ENCODE measurements at places on chromosomes 11 and 22. TPM values are rescaled to one million over a fixed set of nuclear protein-coding genes. Genes with fewer than 3 reads are reported as not detected.

GRK3 gene
- 10.5 TPM for total RNA-seq

IRAG1 gene
- total RNA-seq, result 7.3 TPM

DNA sequence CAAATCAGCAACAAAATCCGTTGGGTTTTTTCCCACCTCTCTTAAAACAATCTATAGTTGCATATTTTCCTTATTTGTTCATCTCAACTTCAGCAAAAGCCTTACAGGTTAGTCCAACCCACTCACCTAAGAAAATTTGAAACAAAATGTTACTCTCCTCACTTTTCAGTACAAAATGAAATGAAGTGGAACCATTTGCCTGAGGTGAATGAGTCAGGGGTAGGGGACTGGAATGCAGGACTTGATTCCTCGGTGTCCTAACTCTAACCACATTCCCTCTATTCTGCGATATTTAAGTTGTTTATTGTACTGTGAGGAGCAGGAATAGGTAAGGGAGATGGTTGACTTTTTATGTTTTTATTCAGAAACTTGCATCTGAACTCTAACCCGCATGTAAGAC lies 16.4 kb downstream of the ATP5MG start:
- DNase-seq, result no peak

DNA sequence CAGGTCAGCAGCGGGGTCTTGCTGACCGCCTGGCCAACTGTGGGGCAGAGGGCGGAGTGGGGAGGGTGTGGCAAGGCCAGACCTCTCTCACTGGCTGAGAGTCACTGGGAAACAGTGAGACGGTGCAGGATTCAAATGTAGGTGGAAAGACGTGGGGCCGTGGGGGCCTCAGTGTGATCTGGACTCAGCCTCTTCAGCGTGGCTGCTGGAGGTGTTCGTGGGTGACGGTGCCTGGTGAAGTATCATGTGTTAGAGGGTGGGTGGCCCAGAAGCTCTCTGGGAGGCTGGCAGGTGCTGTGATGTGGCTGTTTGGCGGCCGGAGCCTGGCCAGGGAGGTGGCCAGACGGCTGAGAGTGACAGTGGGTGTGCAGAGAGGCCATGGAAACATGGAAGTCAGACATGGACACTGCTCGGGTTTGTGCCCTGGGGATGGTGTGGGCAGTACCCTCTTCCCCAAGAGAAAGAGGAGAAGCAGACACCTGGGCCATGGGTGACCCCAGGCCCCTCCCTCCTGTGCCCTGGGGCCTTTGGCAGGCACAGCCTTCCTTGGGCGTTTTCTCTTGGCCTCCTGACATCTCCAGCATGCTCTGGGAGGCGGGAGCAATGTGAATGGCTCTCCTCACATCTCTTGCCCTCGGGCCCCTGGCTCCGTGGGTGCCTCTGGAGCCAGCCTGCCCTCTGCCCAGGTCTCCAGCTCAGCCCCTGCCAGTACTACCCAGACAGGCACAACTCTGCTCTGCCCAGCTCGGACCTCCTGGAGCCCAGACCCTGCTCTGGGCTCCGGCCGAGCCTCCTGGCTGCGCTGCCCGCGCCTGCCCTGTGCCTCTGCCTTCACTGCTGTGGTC lies 10.1 kb upstream of the ACR start:
- no peak for DNase-seq

DNA sequence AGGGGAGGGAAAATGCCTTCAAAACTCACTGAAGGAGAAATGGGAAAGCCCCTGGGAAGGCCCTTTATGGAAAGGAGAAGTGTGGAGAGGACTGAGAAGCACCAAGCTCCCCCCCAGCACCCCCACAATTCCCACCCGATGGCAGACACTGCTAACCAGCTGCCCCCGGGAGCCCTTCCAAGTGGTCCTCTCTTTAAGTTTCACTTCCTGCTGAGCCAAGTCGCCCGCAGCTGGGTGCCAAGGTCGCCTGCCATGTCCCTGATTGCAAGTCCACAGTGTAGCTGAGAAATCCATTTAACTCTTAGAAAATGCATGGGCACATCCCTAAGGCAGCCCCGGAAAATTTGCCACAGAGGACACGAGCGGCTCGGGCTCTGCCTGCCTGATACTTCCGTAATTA lies 68.2 kb downstream of the GALNT18 start:
- no peak for DNase-seq

DNA sequence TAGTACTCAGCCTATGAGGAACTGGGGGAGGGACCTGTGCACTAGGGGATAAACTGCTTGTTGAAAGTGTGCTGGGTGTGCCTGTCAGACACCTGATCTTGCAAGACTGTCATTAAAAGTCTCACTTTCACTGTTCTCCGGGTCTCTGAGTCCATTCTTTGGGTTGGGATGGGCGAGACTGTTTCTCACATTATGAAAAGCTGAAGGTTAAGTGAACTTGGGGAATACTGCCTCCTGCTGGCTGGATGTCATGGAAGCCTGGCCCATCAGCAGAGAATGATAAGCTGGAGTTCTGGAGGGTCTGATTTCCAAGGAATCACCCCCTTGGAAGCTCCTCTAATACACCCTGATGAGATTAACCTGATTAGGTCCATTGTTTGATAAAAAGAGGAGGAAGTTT lies 9.0 kb upstream of the VPREB1 start:
- peak; percentile 29 for DNase-seq
